ENCODE measurements at places on chromosomes 11 and 22.

DNA sequence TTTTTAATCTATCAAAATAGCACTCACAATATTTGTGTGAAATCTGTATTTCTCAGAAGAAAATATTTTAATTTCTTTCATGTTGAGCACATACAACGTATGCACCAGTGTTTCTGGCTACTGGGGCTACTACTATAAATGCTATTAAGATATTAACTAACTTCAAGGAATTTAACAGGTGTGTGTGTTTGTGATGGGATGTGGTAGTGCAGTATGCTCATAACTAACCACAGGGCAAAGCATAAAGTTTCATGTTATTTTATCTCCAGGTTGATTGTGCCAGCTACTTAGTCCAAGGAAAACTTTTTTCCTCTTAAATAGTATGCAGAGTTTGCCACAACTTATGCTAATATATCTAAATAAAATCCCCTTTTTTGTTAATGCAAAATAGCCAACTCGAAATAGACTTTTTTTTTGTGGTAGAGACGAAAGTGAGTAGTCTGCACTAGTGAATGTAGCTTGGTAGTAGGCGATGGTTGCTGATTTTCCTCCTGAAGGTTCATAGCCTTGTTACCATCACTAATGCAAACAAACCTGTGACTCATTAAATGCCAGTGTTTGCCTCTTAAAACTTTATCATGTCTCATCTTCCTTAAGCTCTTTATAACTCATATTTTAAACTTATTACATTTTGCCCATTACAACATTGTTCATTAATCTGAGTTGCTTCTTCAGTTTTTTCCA lies 565.5 kb upstream of the ANO3 start:
- DNase-seq, result no peak

DNA sequence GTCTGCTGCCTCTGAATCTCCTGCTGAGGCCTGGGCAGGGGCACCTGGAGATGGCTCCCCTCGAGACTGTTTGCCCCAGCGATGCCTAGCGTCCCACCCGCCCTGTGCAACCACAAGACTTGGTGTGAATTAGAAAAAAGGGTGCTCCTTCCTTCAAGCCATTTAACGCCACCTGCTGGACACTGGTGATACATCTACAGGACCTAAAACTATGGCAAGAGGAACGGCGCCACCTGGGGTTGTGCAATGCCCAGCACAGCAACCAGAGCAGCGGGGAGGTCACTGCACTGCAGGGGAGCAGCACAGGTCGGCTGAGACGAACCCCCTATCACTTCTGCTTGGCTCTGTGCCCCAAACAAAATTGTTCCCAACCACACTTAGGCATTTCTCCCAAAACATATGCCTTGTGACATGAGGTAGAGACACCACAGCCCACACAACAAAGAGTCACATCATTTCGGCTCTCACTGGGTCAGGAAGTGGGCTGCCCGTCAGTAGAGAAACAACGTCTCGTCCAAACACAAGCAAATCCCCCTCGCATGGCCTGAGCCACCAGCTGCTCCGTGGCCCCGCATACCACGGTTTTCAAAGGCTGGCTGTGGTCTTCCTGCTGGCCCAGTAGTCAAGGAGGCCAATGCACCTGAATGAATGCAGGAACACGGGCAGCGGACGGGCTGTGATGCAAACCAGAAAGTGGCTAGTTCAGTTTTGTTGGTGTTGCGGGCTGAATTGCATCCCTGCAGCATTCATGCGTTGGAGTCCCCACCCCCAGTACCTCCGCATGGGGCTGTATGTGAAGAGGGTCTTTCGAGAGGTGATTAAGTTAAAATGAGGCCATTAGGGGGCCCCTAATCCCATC lies 171.9 kb downstream of the SHANK2 start:
- DNase-seq, result no peak

DNA sequence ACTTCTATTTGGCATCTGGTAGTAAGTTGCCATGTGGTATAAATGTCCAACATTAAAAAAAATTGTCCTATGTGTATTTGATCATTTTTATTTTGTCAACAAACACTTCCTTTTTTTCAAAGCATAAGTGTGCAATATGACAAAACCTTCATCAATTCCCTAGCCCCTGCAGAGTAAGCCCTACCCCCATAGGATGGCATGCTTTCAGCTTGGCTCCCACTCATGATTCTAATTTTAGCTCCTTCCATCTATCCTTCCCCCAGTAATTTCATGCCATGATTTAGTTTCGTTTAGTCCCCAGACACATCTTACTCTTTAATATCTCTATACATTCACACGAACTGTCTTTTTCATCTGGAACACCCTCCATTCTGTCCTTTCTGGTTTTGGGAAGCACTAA lies 250.6 kb upstream of the RAG2 start:
- no peak for DNase-seq

DNA sequence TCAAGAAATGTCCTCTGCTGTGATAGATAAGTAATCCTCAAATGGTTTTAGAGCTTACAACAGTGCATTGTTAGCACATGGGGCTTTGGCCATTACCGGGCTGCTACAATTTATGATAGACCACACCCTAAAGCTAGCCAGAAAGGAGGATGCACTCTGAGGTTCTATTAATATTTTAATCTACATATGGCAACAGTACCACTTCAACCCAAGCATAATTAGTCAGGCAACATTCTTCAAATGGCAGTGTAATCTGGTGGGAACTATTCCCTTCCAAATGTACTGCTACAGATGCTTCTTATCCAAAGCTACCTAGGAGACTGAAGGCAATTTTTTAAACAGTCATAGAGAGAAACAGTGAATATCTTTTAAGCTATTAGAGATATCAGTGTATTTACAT lies 697.6 kb downstream of the KCNA4 start:
- no peak for DNase-seq

GRCh38 chr11:12846786-12847615 lies 162.1 kb upstream of the RASSF10 start:
- DNase-seq, result no peak

GRCh38 chr11:60764879-60765278 lies 8.2 kb downstream of the MS4A15 start:
- no peak for DNase-seq

DNA sequence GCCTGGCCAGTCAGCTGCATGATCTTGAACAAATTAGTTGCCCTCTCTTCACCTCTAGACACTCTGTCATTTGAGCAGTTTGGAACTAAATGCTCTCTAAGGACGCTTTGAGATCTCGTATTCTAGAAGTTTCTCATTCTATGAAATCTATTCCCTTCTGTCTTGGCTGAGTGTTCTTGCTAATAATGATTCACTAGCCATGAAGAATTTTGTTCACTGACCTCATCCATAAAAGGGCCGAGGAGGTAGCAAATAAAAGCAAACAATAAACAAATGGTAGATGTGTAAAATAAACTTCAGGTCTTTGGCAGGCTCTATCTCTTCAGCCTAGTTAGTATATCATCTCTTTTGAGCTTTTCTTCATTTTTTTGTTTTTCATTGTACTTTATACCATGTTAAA lies 76.6 kb downstream of the USP35 start:
- no peak for DNase-seq

DNA sequence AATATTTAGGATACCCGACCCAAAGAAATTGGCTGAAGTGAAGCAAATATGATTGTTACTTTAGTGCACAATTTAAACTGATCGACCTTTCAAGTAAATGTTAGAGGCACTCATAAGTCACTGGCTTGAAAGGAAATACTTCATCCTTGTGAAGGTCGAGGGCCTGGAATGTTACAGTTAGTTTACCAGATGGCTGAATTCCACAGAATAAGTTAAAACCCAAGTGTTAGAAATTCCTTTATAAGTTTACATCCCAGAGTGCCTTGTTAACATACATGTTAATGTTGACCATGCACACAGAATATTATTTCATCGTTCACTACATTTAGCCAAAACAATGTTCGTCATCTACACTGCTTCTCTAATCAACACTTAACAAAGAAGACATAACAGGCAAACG lies 235.5 kb upstream of the ANO3 start:
- no peak for DNase-seq

DNA sequence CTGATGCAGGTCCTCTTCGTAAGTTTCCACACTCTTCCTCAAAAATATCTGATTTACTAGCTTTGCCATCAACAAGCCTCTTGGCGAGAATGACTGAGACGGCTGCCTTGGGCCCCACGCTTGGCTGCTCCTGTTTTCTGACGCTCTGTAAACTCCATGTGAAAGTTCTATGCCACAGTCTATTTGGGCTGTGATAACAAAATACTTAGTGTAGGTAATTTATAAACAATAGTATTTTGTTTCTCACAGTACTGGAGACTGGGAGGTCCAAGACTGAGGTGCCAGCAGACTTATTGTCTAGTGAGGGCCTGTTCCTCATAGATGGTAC lies 123.2 kb upstream of the SORL1-AS1 start:
- no peak for DNase-seq
